ENCODE measurements at places on chromosomes 2 and 18.

DNA sequence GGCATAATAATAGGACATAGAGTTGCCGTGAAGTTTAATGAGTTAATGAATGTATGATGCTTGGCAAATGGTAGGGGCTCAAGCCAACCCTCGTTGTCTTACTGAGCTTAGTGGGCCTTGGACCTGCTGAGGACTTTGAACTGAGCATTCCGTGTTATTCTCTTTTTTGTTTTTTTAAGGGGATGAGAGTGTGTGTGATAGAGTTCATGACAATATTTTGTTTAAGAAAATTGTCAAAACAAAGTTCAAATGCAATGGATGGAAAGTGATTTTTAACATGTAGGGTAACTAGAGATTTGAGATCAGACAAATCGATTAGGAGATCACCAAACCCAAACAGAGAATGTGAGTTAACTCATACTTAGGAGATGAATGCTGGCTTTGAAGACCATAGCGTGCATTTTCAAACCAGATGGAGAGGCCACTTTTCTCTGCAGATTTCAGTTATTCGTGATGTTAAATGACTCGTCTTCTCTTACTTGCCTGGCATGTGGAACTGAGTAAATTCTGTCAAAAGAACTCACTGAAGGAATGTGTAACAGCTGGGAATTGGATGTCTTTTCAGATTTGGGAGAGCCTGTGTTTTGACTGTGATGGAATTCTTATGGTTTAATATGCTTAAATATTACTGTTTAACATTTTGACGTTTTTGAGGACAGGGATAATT, 88.7 kb downstream of the NEDD4L start:
- DNase-seq = peak; percentile 29

DNA sequence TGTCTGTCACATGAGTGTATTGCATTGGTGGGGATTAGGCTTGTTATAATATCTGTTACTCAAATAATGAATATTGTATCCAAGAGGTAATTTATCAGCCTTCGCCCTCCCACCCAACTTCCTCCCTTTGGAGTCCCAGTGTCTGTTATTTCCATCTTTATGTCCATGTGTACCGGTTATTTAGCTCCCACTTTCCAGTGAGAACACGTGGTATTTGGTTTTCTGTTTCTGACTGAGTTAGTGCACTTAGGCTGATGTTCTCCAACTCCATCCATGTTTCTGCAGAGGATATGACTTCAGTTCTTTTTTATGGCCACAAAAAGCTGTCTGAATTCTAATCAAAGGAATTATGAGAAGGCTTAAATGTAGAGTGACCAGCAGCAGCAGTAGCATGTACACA, 104.0 kb upstream of the ARHGAP28 start:
- no peak for DNase-seq

DNA sequence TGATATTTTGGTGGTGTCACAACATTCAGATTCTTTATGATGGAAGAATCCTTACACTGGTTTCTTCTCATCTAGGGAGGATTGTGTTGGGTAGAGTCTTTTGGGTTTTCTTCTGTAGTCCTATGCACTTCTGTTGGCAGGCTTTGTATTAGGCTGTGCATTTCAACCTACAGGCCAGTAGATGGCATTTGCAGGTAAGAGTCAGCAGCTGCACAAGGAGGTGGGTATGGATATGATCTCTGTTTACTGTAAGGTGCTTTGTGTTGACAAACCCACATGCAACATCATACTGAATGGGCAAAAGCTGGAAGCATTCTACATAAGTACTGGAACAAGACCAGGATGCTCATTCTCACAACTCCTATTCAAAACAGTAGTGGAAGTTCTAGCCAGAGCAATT, 656.8 kb downstream of the METTL4 start:
- DNase-seq = no peak

GRCh38 chr2:168602846-168603401, 146.9 kb downstream of the CERS6 start:
- DNase-seq = no peak

- DNase-seq = no peak
These were observed 57.0 kb upstream of the HDAC4 start for GRCh38 chr2:239457586-239458445.
